ENCODE measurements at places on chromosomes 5 and 9.

DNA sequence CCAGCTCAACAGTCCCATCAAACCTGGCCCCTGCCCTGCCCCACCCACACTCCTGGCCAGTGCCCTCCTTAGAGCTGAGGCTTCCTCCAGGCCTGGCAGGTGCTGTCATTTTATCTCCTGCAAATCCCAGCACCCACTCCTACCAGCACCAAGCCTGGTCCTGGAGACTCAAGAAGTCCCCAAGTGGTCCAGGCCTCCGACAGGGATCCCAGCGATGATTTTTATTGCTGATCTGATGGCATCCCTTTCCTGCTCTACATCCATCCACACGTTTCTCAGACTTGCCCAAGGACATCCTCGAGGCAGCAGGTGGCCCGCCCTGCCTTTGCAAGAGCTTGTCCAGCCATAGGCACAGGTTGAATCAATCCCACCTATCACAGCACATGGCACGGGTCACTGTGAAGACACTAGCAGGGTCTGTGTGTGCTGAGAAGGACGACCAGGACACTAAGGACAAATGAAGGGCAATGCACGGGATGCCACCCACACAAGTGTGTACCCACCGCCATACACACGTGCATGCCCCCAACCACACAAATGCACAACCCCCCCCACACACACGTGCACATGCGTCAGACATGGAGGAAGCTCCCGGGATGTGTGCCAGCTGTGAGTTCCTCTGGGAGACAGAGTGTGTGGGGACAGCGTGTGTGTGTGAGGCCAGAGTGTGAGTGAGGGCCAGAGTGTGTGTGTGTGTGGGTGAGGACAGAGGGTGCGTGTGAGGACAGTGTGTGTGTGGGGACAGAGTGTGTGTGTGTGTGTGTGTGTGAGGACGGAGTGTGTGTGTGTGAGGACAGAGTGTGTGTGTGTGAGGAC, 62.4 kb upstream of the UBAC1 start:
- DNase-seq: no peak

DNA sequence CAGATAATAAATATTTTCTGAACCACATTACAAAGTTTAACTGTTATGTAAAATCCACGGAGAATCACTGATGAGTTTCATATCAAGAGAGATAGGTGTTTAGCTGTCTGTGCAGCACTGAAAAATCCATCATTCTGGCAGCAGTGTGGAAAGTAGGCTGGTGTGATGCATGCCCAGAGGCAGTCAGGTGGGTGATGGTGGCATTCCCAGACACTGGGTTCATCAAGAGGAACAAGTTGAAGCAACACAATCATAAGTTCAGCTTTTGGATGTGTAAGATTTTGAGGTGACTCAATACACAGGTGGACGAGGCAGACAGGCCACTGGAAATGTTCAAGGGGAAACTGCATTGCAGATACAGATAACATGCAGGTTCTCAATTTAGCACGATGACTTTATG, 11.9 kb downstream of the DNAH5 start:
- no peak for DNase-seq

- no peak for DNase-seq
These were observed 40.3 kb downstream of the CSF1R start for GRCh38 chr5:150046031-150046430.

DNA sequence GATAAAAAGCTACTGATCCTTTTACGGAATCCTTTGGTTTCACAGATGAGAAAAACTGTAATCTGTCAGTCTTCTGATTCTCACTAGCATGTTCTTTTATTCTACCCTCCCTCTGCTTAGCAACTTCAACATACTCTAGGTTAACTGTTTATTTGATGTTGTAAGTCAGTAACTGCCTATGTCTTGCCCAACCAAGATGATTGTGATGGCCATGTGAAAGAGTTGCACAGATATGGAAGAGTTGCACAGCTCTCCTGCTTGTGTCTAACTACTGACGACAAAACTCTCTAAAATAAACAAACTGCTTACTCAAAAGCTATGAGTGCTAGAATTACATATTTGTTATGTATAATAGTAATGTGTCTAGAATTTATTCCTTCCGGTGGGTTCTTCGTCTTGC, 227.3 kb upstream of the DAB2 start:
- no peak for DNase-seq

GRCh38 chr5:108168915-108169314, 213.0 kb downstream of the FBXL17 start:
- no peak for DNase-seq

DNA sequence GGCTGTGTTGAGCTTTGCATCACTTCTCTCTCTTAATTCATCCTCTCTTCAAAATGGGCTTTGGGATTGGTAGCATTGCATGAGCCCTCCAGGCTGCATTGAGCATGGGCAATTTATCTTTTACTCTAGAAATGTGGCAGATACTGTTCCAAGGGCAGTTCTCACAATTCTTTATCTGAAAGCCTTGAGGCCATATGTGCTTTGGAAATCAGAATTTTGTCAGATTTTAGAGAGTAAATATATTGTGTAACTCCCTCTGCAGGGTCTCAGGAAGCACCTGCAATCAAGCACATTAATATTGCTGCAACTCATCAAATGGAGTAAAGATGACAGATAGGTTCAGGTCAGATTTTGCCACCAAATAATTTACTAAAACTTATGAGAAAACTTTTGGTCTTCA, 17.6 kb downstream of the ALDOB start:
- DNase-seq: no peak

DNA sequence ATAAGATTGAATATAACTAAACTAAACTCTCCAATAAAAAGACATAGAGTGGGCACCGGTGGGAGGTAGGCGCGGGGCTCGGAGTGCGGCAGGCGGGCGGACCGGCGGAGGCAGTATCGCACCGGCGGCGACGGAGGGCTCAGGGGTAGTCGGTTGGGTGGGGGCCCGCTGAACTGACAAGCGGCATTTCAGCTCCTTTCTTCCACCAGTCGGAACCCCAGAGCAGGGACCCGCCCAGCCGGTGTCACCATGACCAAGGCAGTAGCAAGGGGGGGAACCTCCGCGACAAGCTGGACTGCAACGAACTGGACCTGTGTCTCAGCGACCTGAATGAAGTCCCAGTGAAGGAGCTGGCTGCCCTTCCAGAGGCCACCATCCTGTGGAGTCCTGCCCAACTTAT, 156.7 kb downstream of the HINT1 start:
- no peak for DNase-seq

DNA sequence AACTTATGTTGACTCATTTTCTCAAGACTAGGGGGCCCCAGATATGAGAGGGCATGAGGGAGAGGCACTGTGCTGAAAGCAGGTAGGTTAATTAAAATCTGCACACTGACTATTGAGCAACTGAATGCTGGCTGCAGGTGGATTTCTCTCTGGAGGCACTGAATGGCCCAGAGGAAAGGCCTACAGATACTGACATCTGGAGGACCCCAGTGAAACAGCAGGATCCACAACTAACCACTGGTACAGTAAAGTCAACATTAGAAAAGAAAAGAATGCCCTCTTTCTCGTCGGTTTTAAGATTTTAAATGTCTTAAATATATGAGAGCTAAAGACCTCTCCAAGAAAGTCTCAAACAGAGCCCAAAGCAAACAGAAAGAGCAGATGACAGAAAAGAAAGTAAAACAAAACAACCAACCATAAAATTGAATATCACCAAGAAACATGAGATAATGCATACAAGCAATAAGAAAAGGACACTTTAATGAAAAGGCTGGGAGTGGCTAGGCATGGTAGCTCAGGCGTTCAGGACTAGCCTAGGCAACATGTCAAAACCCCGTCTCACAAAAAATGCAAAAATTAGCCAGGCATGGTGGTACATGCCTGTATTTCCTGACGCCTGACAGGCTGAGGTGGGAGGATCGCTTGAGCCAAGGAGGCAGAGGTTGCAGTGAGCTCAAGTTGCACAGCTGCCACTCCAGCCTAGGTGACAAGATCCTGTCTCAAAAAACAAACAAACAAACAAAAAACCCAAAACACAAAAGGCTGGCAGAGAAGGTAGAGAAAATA, 43.3 kb downstream of the PUM3 start:
- DNase-seq: no peak

DNA sequence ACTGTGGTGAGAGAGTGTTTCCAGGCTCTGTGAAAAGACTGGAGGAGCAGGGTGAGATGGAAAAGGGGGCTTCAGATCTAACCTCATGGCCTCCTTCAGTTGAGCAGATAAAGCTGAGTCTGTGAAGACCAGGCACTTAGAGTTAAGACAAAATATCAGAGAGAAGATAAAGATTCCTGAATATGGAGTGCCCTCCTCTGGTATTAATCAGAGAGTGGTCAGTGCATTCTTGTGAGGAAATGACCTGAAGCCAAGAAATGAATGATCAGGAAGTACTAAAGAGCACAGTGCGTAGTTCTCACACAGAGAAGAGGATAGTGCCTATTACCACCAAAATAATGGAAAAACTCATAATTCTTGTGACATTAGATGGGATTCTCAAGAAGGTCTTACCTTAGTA, 1417.0 kb upstream of the ACO1 start:
- DNase-seq: peak; percentile 10

- DNase-seq: no peak
These were observed 135.4 kb downstream of the ALDH1A1 start for GRCh38 chr9:72817413-72817812.

GRCh38 chr5:116747881-116748280, 173.3 kb upstream of the SEMA6A start:
- DNase-seq: no peak

DNA sequence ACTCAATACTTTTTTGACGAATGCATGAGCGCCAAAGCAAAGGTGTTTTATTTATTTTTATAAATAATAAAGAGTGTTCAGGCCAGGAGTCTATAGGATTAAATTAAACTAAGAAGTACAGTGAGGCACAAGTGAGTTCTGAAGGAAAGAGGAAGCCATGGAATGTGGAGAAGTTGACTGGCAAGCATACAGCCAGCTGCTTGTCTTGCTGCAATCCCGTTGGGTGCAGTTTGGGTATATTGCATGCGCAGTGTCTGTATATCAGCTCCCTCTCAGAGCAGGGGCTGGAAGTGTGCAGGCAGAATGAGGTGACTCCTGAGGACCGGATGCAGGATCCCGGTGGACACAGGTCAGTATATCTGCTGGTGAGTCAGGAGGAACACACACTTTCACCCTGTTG, 315.6 kb downstream of the ZSWIM6 start:
- no peak for DNase-seq

DNA sequence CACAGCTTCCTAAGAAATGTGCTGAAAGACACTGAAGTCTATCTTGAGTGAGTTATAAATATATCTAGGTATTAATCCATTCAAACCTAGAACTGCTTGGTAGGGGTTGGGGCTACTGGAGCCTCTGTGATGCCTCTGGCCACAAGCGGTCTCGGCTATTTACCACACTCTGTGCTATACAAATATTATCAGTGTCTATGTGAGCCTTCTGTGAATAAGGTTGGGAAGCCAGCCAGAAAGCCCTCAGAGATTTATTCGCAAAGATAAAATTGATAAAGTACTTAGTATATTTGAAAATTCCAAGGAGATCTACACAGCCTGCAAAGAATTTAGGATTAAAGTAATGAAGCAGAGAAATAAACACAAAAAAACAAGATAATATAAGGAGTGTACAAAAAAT, 41.4 kb downstream of the LIFR start:
- no peak for DNase-seq

DNA sequence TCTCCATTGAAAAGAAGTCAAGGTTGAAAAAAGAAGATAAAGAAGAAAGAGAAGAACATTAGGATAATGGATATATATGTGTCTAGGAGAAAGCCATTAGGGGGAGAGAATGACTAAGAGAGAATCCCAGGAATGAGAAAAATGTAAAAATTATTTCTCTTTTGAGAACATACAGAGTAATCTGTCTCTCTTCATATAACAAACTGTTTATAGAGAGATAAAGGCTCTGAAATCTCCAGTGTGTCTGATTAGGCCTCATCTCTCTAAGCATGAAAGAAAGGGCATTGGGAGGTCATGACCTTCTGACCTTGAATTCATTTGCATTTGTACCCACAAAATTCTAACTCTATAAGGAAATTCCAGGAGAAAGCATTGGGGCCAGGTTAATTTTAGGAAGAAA, 3.5 kb upstream of the MPDZ start:
- no peak for DNase-seq

DNA sequence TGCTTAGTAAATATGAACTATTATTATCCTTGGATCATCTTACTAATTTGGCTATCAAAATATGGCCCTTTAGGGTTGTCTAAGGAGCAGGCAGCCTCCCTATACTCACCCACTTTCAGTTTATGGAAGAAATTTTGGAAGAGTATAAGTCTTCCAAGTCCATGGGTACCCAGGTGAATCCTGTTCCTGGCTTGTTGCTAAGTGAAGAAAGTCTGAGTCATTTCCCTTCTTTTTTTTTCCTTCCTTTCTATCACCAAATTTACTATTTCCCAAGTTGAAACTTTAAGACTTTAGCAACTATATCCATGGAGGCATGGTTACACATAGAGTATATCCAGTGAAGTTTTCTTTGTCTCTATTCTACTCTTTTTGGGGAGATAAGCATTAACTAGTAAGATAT, 184.0 kb upstream of the ACTBL2 start:
- DNase-seq: no peak

GRCh38 chr5:14581891-14582796, 552 bp downstream of the OTULINL start:
- DNase-seq: peak; percentile 25

GRCh38 chr5:145681216-145681615, 153.9 kb downstream of the PRELID2 start:
- no peak for DNase-seq

GRCh38 chr5:122951658-122952057, 84.9 kb downstream of the PPIC start:
- DNase-seq: no peak
